ENCODE measurements at places on chromosomes 4 and X. TPM values are rescaled to one million over a fixed set of nuclear protein-coding genes. Genes with fewer than 3 reads are reported as not detected.

The WNK3 gene
- total RNA-seq = 0.64 TPM

The PABPC4L gene
- not detected for total RNA-seq

The MND1 gene
- 42.8 TPM for total RNA-seq

GRCh38 chr4:7068883-7069282 is 1.0 kb upstream of the GRPEL1 start:
- no peaks in the 10 kb centered on the region for H3K27me3 ChIP-seq
- DNase-seq = peak; percentile 27
- H3K27ac ChIP-seq = peak overlapping the region; percentile 96
- H3K4me1 ChIP-seq = peaks cover 29% of the 10 kb centered on the region
- peak overlapping the region; percentile 97 for H3K4me3 ChIP-seq

The PARM1 gene
- not detected for total RNA-seq

GRCh38 chrX:153423652-153424051 is 12.4 kb downstream of the ZFP92 start:
- H3K27ac ChIP-seq = no peak overlapping the region
- H3K4me3 ChIP-seq = no peak overlapping the region
- H3K27me3 ChIP-seq = no peaks in the 10 kb centered on the region

DNA sequence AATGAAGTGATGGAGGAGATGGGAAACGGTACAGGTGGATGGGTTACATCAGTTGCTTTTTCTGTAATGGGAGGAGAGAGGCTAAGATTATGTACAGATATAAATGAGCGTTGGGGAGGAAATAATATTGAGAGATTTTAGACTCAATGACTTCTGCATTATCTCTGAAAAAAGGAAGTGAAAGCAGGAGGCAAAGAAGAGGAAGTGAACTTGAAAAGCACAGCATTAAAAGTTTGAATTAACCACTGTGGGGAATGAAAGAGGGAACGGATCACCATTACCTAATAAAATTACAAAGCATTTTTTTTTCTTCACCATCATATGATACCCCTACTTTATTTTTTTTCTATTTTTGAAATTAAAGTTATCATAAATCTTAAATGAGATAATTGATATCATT is 1025.5 kb downstream of the RPA4 start:
- H3K4me1 ChIP-seq = no peaks in the 10 kb centered on the region
- no peak for DNase-seq
- no peak overlapping the region for H3K4me3 ChIP-seq
- H3K36me3 ChIP-seq = no peaks in the 10 kb centered on the region
- H3K27me3 ChIP-seq = no peaks in the 10 kb centered on the region
- no peak overlapping the region for H3K27ac ChIP-seq

GRCh38 chr4:8917321-8917811 is 45.7 kb upstream of the HMX1 start:
- no peaks in the 10 kb centered on the region for H3K36me3 ChIP-seq
- no peak overlapping the region for H3K27ac ChIP-seq
- H3K27me3 ChIP-seq = peaks cover 29% of the 10 kb centered on the region

- no peak for DNase-seq
- no peaks in the 10 kb centered on the region for H3K27me3 ChIP-seq
- no peak overlapping the region for H3K27ac ChIP-seq
These were observed 39.7 kb downstream of the NSG1 start for GRCh38 chr4:4426511-4427120.

The CHRNA9 gene
- total RNA-seq = not detected

The PRSS12 gene
- total RNA-seq = not detected

GRCh38 chr4:52172166-52172565 is 121.1 kb downstream of the SPATA18 start:
- H3K27me3 ChIP-seq = peaks cover 8% of the 10 kb centered on the region
- DNase-seq = no peak
- H3K27ac ChIP-seq = no peak overlapping the region
- H3K4me3 ChIP-seq = no peak overlapping the region

- peaks cover 1% of the 10 kb centered on the region for H3K4me1 ChIP-seq
- no peak for DNase-seq
- H3K27ac ChIP-seq = no peak overlapping the region
These were observed 42.5 kb downstream of the SLC39A8 start for GRCh38 chr4:102302762-102303161.

- peaks cover 2% of the 10 kb centered on the region for H3K4me1 ChIP-seq
- H3K27me3 ChIP-seq = peaks cover 37% of the 10 kb centered on the region
- DNase-seq = no peak
- no peak overlapping the region for H3K4me3 ChIP-seq
These were observed 160.3 kb downstream of the SHOX start for GRCh38 chrX:790783-791360.

DNA sequence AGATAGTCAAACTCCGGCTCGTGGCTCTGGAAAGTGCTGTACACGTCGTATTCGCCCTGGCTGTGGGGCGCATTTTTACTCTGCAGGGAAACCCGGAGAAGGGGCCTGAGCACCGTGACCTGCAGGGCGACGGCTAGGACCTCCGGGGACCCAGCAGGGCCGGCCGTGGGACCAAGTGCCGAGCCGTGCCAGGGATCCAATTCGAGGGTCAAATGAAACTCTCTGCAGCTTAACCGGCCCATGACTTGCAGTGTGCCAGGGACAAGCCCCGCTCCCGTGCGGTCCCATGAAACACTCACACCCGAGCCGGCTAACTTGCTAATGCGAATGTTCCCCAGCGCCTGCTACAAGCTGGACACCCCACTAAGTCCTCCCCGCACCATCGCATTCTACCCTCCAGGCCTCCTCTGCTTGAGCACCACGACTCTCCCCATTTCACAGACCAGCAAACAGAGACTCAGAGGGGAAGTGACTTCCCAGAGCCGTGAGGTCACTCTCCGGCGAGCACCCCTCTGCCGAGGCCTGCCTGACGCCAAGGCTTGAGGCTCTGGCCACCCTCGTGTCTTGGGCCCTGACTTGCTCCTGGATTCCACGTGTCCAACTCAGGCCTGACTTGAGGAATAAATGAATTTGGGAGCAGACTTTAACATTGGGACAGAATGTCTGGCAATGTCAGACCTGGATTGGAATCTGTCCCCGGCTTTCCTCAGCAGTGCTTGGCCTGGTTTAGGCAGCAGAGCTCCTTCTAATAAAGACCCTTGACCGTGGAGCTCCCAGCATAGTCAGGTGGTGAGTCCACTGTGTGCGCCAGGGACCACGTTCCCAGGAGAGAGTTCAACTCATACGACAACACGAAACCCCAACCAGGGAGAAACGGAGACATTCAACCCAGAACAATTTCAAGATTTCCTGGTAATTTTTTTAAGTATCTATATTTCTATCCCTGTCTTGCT is 93.6 kb downstream of the PPP2R2C start:
- H3K27ac ChIP-seq = no peak overlapping the region
- H3K4me3 ChIP-seq = no peak overlapping the region
- no peaks in the 10 kb centered on the region for H3K36me3 ChIP-seq
- no peak for DNase-seq
- H3K4me1 ChIP-seq = peaks cover 2% of the 10 kb centered on the region
- H3K27me3 ChIP-seq = peaks cover 34% of the 10 kb centered on the region

DNA sequence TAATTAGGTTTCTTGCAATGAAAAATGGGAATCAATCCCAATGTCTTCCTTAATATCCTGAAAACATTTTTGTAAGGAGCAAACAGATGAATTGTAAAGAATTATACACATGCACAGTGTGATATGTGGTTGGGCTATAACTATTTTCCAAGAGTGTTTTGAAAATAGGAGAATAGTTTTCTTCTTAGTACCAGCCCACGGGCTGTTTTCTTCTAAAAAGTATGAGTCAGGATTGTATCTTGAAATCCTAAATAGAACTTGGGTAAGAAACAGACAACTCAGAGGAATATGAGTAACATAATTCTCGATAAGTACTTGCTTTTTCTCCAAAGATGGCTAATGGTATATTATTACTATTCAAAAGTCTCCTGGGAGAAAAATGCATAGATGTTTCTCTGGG is 136.7 kb downstream of the MAGEC2 start:
- no peaks in the 10 kb centered on the region for H3K27me3 ChIP-seq
- H3K4me1 ChIP-seq = no peaks in the 10 kb centered on the region
- no peak for DNase-seq
- H3K36me3 ChIP-seq = no peaks in the 10 kb centered on the region

The PCYT1B gene
- 0.74 TPM for total RNA-seq

- no peak overlapping the region for H3K4me3 ChIP-seq
- peaks cover 39% of the 10 kb centered on the region for H3K36me3 ChIP-seq
- no peaks in the 10 kb centered on the region for H3K27me3 ChIP-seq
- DNase-seq = no peak
These were observed 26.8 kb downstream of the LRBA start for GRCh38 chr4:150988238-150988637.

DNA sequence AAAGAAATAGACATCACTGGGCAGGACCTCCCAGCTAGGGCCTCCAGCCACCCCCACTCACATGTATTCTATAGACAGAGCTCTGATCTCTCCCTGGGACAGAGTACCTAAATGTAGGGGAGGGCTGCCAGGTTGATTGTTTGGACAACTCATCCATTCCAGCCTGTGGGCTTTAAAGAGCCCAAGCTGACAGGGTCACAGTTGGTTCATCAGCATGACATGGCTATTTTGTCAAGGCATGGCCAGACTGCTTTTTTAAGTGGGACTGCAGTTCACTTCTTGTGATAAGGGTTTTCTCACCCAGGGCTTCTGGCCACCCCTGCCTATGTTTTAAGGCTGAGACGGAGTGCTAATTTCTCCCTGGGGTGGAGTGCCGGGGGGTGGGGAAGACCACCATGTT is 63.3 kb downstream of the KLHL4 start:
- no peak overlapping the region for H3K27ac ChIP-seq
- no peaks in the 10 kb centered on the region for H3K27me3 ChIP-seq
- DNase-seq = no peak
- no peaks in the 10 kb centered on the region for H3K36me3 ChIP-seq

DNA sequence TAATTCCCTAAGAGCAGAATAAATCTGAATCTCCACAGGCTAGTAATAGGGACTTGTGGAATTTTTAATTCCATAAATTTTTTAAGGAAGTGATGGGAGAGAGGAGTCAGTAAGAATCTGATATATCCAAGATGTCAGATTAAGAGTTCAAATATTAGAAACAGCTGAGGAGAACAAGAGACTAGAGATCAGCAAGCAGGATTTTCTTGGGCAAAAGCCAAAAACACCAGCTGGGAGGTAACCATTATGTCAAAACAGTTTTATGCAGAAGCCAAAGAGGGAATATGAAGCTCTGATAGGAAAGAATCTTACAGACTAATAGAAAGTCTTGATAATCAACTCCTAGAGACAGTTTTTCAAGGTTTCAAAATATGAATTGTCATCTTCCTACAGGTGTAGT is 72.2 kb upstream of the RBPJ start:
- H3K4me3 ChIP-seq = no peak overlapping the region
- H3K36me3 ChIP-seq = no peaks in the 10 kb centered on the region
- no peaks in the 10 kb centered on the region for H3K27me3 ChIP-seq
- H3K27ac ChIP-seq = no peak overlapping the region

GRCh38 chr4:21469438-21470300 is 478.9 kb downstream of the KCNIP4 start:
- no peaks in the 10 kb centered on the region for H3K4me1 ChIP-seq
- DNase-seq = no peak
- H3K27ac ChIP-seq = no peak overlapping the region
- H3K27me3 ChIP-seq = no peaks in the 10 kb centered on the region
- H3K4me3 ChIP-seq = no peak overlapping the region

The ADAM29 gene
- not detected for total RNA-seq

GRCh38 chr4:26372525-26373172 is 51.8 kb downstream of the RBPJ start:
- no peak overlapping the region for H3K4me3 ChIP-seq
- peaks cover 42% of the 10 kb centered on the region for H3K36me3 ChIP-seq
- H3K27me3 ChIP-seq = no peaks in the 10 kb centered on the region
- DNase-seq = peak; percentile 21
- peak overlapping the region; percentile 30 for H3K27ac ChIP-seq
- peaks cover 39% of the 10 kb centered on the region for H3K4me1 ChIP-seq

The SULT1B1 gene
- 0.80 TPM for total RNA-seq

The LINC00632 gene
- 0.02 TPM for total RNA-seq

DNA sequence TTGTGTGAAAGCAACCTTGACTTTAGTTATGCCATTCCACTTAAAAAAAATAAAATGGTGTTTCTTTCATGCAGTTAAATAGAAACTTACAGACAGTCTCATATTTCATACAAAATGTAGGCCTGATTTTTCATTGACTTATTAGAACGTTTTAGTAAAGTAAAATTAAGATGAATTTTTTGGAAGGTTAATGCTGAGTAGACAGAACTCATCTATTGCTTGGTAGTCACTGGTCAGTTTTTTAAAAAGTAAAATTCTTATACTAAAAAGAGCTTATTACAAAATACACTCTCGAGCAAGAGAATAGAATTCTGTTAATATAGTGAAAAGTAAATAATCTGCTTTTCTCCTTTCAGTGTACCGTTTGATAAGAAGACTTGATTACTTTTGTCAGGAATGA is 21.4 kb upstream of the MOB1B start:
- H3K27ac ChIP-seq = no peak overlapping the region
- H3K36me3 ChIP-seq = no peaks in the 10 kb centered on the region
- no peaks in the 10 kb centered on the region for H3K27me3 ChIP-seq
- H3K4me3 ChIP-seq = no peak overlapping the region
- no peak for DNase-seq

DNA sequence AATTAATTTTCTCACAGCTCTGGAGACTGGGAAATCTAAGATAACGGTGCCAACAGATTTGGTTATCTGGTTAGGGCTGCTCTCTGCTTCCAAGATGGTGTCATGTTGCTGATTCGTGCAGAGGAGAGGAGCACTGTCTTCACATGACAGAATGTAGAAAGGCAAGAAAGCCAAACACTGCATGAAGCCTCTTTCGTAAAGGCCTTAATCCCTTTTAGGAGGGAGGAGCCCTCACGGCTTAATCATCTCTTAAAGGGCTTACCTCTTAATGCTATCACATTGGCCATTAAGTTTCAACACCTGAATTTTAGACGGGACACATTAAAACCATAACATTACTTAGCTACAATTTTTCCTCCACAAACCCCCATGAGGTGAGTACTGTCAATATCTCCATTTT is 174.1 kb downstream of the COX18 start:
- H3K36me3 ChIP-seq = no peaks in the 10 kb centered on the region
- no peak overlapping the region for H3K27ac ChIP-seq
- H3K27me3 ChIP-seq = peaks cover 20% of the 10 kb centered on the region
- no peak overlapping the region for H3K4me3 ChIP-seq

All from activated naive CD8-positive, alpha-beta T cell treated with anti-CD3 and anti-CD28 coated beads for 36 hours (primary cell).